T-helper 22 cell (primary cell): ENCODE measurements at places on chromosomes 1 and 21.

GRCh38 chr1:248622570-248623001 is 12.3 kb downstream of the OR2T11 start:
- no peak for DNase-seq

DNA sequence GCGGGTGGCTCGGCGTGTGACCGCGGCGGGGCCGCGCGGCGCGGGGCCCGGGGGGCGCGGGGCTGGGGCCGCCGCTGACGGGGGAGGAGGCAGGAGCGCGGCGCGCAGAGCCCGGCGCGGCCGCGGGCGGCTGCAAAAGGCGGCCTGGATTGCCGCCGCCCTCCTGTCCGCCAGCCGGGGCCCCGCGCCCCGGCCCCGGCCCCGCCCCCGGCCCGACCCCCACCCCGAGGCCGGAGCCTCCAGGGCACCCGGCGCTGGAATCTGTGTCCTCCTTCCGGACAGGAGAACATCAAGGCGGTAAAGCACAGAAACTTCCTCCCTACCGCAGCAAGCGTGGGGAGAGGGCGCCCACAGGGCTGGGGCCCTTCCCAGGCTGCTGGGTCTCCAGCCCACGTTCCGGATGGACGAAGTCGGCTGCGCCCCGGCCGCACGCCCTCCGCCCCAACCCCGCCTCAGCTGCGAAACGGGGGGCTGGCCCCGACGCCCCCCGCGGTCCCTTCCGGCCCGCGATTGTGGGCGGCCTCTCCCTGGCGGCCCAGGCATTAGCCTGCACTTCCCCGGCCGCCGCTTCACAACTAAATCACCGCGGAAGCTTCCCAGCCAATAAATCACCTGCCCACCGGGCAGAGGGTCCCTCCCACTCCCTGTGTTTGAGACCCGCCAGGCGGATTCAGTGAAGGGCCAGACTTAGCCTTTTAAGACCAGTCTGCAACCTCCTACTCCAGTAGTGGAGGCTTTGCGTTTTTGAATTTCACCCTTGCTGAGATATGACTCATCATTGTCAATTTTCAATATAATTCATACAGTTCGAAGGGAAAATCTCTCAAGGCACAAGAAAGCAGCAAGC is 106.0 kb downstream of the SLC45A1 start:
- peak; percentile 43 for DNase-seq

DNA sequence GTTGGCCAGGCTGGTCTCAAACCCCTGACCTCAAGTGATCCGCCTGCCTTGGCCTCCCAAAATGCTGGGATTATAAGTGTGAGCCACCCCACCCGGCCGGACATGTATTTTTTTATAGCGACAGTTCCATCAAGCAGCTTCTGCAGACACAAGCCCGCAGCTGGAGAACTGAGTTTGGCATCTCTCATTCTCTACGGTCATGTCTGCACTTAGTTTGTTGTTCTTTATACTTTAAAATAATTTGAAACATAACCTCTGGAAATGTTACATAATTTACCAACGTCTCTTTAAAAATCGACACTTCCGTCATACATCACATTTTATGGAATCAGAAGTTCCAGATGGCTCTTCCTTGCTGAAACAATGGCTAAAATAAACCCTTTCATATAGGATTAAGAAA is 183.6 kb downstream of the DYRK1A start:
- DNase-seq = no peak

DNA sequence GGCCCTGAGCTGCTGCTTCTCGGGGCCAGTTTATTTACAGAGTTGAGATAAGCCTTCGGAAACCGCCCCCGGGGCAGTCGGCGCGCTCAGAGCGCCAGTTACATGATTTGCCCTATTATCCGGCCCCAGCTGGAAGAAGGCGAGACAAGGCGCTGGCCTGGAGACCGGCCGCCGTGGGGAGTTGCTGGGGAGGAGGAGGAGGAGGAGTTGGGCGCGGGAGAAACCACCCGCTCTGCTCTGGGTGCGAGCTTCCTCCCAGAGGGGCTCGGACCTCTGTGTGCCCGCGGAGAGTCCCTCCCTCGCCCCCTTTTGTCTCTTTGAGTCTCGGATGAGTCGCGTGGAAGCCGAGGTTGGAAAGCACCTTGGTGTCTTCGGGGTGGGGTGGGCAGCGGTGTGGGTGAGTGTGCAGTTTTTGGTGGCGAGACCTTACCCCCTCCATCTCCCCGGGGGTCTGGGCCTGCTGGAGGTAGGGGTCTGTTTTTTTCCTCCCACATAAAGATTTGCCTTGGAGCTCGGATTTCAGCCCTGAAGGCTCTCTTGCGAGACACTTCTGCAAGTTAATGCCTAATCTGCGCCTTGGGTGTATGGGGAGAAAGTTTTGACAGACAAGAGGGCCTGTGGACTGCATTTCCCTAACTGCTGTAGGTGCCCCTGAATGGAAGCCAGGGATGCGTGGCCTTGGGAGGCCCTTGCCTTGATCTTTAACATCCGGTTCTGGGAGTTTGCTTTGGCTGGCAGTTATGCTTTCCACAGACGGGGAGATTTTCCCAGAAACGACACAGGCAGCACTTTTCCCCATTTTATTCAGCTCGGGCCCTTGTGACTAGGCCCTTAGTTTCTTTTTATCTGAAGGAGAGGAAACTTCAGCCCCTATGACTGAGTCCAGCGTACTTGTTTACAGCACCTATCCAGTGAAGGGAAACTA is 80.0 kb downstream of the NDUFS5 start:
- DNase-seq = peak; percentile 9

- peak; percentile 19 for DNase-seq
Observed at GRCh38 chr1:209860293-209860881, 32.6 kb downstream of the UTP25 start.

DNA sequence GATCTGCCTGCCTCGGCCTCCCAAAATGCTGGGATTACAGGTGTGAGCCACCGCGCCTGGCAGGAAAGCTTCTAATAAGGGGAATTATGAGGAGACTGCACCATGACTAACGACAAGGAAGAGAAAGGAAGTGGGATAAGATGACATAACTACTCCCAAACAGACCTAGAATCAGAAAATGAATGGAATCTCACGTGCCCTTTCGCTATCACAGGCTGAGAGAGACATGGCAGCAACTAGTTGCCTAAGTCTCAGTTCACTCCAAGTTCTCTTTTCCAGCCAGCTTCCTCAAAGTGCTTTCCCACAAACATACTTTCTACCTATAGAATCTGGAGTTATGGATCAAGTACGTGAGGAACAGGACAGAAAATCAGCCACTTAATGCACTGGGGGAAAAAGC is 2.0 kb downstream of the PI4KB start:
- DNase-seq = no peak

DNA sequence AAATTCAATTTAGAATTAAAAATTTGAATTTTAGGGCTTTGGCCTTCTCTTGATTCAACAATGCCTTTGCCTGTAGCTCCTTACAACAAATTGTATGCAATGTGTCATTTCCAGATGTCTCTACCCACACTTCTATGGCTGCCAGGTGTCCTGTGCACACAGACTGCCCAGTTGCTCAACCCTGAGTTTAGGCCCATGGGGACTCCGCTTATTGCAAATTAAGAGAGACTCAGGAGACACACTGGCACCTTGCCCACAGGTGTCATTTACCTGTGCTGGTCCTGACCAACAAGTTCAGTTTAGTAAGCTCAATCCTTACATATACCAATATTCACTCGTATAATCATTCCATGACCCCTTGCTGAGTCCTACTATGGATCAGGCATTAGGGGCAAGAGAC is 236.1 kb downstream of the OMA1 start:
- no peak for DNase-seq

GRCh38 chr1:31327381-31327780 is 30.5 kb downstream of the ZCCHC17 start:
- no peak for DNase-seq

GRCh38 chr1:165851034-165851658 is 23.7 kb downstream of the UCK2 start:
- no peak for DNase-seq

DNA sequence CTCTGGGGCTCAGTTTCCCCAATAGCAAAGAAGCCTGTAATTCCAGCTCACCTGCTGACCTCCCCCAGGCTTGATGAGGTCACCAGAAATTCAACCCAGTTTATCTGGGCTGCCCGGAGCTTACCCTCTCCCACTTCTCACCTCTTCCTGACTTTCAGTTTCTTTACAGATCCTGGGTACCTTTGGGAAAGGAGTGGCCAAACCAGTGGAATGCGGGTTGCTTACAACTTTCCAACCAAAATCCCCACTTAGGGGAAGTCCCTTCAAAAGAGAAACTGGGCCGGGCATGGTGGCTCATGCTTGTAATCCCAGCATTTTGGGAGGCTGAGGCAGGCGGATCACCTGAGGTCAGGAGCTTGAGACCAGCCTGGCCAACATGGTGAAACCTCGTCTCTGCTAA is 5.9 kb upstream of the MARCKSL1 start:
- DNase-seq = no peak

DNA sequence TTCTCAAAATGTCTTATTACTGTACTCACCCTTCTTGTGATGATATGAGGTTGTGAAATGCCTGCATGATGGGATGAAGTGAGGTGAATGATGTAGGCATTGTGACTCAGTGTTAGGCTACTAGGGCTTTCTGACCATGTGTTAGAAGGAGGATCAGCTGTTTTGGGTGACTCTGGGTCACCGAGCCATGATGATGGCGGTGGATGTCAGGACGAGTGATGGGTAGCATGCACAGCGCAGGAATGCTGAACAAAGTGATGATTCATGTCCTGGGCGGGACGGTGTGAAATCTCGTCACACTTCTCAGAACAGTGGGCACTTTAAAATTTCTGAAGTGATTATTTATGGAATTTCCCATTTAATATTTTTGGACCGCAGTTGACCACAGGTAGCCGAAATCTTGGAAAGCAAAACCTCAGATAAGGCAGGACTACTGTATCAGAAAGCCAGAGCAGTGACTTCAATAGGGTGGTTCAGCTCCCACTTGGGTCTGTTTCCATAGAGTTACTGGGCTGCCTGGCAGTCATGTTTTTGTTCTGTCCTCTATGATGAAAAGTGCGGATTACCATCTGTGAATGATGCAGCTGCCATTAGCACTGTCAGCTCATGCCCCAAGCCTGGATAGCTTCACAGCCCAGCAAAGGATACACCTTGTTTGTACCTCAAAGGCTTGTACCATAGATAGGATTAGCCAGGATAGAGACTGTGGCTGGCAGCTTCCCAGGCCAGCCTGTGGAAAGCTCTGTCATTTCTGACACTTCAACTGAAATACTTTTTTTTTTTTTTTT is 26.6 kb downstream of the IL6R start:
- DNase-seq = peak; percentile 37

- DNase-seq = no peak
Observed at GRCh38 chr1:163241746-163242145, 39.0 kb upstream of the RGS5 start.

DNA sequence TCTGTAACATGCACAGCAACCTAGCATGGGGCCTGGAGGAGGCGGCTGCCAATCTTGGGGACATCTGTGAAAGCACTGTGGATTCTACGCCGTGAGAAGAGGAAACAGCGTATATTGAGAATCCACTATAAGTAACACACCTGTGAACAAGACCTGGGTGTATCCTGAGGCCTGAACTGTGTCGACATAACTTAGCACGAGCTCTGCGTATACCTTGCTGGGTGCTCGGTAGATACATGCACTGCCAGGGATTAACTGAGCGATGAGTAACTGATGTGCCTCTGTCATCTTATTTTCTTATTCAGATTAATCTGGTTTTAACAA is 58.6 kb downstream of the DDX20 start:
- DNase-seq = no peak

DNA sequence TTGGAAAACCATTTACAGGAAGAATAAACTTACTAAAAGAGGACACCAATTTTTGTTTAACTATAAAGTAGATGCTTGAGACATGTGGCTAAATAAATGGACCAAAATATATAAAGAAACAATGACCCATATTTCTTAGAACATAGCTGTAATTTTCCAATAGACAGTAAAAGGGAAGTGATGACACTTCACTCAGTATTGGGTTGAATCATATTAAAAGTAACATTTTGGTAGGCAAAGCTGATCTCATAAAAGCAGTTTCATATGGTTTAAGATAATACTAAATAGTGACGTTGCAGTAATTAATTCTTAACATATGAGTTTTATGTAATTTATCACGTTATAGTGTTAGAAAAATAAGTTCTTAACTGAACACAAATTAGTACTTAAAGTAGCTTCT is 308.9 kb upstream of the RUNX1 start:
- DNase-seq = no peak

DNA sequence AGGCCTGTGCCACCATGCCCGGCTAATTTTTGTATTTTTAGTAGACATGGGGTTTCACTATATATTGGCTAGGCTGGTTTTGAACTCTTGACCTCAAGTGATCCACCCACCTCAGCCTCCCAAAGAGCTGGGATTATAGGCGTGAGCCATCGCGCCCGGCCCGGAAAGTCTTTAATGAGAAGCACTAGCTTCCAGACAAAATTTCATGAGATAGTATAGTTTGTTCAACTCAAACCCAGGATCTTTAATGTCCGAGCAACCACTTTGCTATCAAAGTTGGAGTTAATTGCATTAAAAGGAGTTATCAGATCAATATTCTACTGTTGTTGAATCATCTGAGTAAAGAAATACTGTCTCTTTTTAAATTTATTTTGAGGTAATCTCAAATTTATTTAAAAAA is 4.8 kb downstream of the TSNAX start:
- DNase-seq = no peak

- DNase-seq = no peak
Observed at GRCh38 chr1:107443027-107443426, 302.2 kb downstream of the NTNG1 start.

GRCh38 chr1:89888480-89889322 is 67.9 kb downstream of the LRRC8D start:
- no peak for DNase-seq

DNA sequence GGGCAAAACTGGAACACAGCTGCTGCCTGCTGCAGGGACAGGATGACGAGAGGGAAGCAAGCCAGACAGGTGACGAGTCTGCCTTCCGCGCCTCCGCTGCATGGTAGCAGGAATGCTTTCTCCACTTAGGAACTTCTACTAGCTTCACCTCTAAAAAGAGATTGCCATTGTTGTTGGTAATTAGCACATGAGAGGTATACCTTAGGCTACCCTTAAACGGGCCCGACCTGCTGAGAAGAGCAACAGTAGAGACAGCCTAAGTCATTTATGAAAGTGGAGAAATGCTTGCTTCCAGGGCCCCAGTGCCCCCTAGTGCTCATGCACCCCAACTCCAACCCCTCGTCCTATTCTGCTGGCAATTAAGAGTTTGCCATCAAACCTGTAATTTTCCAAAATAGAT is 96.9 kb upstream of the AKT3 start:
- no peak for DNase-seq

DNA sequence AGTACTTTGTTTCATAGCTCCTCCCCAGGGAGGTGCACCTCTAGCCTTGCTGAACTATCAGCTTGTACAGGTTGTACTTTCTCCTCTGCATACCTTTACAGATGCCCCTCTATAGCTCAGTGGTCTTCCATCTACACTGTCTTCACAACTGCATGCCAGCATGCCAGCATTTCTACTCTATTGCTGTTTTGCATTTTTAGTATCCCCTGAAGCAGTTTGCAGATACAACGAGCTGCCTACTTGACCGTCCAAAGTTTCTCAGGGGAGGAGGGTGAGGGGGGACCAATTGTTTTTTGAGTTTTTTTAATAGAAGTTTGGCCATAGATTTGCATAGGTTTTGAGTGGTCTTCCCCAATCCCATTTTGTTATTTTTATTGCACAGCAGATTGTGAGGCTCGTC is 27.6 kb upstream of the CTH start:
- no peak for DNase-seq

GRCh38 chr1:234256359-234256758 is 116.9 kb upstream of the COA6 start:
- no peak for DNase-seq

- DNase-seq = no peak
Observed at GRCh38 chr1:10679496-10680220, 116.8 kb downstream of the CASZ1 start.

- no peak for DNase-seq
Observed at GRCh38 chr1:15287035-15287979, 40.3 kb downstream of the FHAD1 start.
